CD4-positive, alpha-beta T cell treated with Interleukin-2 at 100 ng/mL for 4 hours (primary cell): ENCODE measurements at places on chromosomes 7 and 10.
A peak's percentile ranks its signal among the peaks of the same experiment; 100 is the strongest.

DNA sequence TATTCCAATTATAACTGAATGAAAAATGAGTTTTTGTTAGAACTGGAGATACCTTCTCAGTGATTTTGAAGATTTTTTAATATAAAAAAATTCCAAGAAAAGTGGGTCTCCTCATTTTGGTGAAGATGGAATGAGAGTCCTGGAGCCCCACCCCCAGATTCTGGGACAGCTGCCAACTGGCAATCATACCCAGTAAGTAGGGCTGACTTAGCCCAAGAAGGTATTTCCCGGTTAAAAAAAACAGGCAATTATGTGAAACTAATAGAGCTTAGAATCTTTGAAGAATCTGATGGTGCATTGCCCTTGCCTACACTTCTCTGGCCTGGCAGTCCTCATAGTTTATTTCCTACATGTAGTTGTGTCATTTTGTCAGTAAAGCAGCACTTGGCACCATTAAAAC lies 52.8 kb upstream of the VWDE start:
- no peak for DNase-seq

GRCh38 chr7:66970310-66970709 lies 25.1 kb downstream of the SBDS start:
- no peak for DNase-seq

DNA sequence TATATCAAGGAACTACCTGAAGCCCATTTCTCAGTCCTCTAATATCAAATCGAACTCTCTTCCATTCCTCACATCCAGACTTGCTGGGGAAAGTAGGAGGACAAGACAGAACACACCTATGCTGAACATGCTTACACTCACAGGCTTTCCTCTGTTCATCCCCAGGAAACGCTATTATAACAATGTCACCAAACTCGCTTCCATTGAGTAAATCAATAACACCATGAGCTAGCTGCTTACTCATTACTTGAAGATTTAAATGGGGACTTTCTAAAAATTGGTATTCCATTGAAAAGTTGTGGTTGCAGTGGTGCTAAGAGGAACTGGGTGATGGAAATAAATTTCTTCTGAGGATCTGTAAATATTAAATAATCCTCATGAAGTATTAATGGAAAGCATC lies 88.8 kb downstream of the SLC25A13 start:
- no peak for DNase-seq

DNA sequence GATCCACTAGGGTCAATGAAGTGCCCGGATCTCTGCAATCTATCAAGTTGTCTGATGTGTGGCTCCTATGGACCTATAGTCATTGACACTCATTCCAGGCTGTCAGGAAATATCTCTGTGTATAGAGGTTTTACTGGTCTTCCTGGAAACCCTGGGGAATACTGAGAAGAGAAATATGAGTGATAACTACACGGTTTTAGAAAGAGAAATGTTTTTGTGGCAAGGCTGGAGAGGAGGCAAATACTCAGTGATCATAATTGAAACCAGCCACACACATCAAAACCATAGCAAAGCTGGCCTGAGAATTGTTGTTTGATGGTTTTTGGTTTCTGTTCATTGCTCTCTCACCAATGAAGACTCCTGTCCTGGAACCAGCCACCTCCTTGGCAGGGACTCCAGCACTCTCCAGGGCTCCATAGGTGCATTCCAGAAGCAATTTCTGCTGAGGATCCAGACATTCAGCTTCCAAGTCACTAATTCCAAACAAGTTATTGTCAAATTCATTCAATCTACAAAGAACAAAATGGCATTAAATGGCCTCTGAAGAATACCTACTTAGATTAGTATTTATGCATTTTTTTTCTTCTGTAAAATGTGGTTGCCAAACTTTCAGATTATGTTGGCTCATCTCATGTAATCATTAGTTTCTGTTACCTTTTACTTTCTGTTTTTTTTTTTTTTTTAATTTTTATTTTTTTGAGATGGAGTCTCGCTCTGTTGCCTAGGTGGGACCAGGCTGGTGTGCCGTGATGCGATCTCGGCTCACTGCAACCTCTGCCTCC lies 108.6 kb upstream of the ABI1 start:
- no peak for DNase-seq

GRCh38 chr7:103685646-103686045 lies 239.6 kb upstream of the SLC26A5 start:
- DNase-seq, result no peak

DNA sequence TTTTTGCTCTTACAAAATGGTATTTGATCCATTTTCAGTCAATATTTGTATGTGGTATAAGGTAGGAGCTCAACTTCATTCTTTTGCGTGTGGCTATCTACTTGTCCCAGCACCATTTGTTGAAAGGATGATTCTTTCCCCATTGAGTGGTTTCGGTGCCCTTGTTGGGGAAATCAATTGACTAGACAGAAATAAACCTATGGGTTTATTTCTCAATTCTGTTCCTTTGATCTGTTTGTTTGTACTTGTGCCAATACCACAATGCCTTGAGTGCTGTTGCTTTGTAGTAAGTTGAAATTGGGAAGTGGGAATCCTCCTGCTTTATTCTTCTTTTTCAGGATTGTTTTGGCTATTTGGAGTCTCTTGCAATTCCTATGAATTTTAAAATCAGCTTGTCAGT lies 41.0 kb downstream of the SNX10 start:
- no peak for DNase-seq

DNA sequence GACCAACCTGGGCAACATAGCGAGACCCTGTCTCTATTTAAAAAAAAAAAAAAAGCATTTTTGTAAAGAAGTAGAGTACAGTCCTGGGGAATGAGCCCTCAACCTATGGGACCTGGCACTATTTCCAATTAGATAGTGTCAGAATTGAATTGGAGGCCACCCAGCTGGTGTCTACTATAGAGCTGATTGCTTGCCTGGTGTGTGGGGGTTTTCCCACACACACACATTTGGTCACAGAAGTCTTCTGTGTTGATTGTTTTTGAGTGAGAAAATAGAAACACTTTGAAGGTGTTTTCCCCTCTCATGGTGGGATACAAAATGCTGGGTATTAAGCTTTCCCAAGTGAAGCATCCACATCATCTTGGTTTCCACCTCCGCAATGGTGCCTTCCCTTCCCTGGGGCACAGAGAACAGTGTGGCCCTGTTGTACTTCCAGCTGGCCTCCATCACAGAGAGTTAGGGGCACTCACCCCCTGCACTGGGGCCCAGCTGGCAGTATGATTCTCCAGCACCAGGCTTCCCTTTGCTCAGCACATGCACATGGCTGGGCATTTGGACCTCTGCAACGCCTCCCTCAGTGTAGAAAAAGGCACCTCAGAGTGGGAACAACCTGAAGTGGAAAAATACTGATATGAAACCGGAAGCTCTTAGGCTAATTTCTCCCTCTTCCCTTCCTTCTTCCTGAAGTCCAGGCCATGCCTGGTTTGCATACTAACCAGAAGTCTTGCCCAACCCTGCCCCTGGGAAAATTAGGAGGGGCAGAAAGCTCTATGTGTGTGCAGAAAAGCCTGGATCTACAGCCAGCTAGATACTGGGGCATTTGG lies 10.7 kb upstream of the NFKB2 start:
- no peak for DNase-seq

DNA sequence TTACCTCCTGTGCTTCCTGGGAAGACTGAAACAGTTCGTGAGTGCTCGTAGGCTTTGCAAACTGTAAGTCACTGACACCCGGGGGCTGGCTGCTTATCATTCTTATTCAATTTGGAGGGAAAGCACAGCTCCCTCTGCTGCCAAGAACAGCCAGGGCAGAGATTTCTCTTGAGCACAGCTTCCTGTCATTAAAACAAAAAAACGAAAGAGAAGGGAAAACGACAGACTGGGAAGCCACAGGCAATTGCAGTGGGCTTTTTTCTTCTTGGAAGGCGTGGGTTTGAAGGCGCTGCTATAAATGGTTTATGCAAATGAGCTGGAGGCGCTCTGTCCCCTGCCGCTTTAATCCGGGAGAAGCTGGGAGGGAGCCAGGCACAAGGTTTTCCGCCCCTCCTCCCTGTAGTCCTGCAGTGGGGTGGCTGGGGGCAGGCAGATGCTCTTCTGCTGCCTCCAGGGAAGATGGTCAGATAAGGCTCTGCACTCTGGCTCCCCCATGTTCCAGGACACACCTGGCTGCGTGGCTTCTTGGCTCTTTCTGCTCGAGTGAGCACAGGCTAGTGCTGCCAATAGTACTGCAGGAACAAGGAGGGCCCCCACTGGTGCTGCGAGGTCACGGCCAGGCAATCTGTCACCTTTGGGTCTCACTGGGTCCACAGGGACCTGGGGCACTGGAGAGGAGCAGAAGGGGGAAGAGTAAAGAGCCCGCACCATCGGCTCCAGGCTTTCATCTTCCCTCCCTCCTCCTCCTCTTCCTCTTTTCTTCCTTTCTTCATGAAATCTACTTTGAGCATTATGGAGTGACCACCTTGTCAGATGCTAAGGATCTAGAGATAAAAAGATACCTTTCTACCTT lies 49.5 kb downstream of the NEURL1 start:
- peak; percentile 26 for DNase-seq

- no peak for DNase-seq
These were observed 117.0 kb downstream of the WNT2 start for GRCh38 chr7:117205873-117206272.

DNA sequence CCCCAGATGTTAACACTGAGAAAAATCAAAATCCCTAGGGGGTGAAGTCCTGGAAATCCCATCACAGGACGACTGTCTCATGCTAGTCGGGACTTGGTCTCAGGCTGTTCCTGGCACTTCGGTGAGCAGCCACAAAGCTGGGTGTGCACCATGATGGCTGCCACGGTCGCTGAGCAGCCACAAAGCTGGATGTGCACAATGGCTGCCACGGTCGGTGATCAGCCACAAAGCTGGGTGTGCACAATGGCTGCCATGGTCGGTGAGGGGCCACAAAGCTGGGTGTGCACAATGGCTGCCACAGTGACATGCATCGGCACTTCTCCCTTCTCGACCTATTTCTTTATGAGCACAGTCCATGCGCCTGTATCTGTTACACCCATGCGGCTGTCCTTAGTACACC lies 505.1 kb downstream of the TCERG1L start:
- no peak for DNase-seq

DNA sequence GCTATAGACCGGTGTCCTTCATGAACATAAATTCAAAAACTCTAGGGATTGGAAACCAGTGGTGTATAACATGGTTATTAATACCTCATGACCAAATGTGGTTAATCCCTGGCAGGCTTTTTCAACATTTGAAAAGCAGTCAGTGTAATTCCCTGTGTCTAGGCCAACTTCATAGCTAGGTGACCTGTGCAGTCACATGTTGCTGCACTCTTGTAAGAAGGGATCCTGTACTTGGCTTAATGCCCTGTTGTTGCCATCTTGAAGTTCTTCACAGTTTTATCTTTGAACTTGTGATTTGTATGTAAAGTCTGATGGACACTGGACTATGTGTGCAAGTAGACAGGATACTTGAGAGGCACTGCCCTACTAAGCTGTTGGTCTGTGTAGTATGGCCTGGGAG lies 39.7 kb downstream of the ZNF33A start:
- no peak for DNase-seq

- DNase-seq, result no peak
These were observed 267.7 kb downstream of the FGFR2 start for GRCh38 chr10:121330563-121330962.

DNA sequence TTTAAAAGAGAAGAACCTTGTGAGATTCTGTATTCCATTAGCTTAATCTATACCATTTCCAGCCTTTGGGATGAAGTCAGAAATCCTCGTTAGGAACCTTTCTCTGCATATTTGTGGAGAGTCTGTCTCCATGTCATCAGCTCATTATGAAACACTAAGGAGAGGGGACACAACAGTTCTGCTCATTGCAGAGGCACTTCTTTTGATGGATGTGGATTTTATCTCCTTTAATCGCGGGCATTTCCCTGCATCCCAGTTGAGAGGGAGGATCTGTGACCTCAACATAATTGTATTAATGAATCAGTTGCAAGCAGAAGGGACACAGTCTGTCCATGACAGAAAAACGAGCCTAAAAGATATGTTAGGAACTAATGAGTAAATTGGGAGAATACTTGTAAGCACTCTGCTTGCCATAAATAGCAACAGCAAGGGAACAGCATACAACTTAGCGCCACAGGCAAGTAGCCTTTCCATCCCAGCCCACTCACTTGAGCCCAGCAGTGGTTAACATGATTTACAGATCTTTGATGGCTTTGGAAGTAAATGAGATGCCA lies 37.9 kb downstream of the SORCS1 start:
- no peak for DNase-seq
